ENCODE measurements at places on chromosomes 13 and 19.

GRCh38 chr13:25037057-25037813 is 58.7 kb upstream of the PABPC3 start:
- no peaks in the 10 kb centered on the region for H3K36me3 ChIP-seq
- peak; percentile 21 for DNase-seq
- no peak overlapping the region for H3K27ac ChIP-seq
- peaks cover 2% of the 10 kb centered on the region for H3K4me1 ChIP-seq
- H3K27me3 ChIP-seq: peaks cover 47% of the 10 kb centered on the region
- H3K4me3 ChIP-seq: no peak overlapping the region

GRCh38 chr13:34277936-34278335 is 460.0 kb downstream of the RFC3 start:
- H3K4me3 ChIP-seq: no peak overlapping the region
- H3K4me1 ChIP-seq: no peaks in the 10 kb centered on the region
- no peak for DNase-seq
- H3K27me3 ChIP-seq: no peaks in the 10 kb centered on the region

GRCh38 chr13:50192272-50192813 is 177.1 kb downstream of the KCNRG start:
- H3K36me3 ChIP-seq: no peaks in the 10 kb centered on the region
- no peak overlapping the region for H3K27ac ChIP-seq
- peaks cover 65% of the 10 kb centered on the region for H3K27me3 ChIP-seq
- H3K4me1 ChIP-seq: peaks cover 5% of the 10 kb centered on the region
- H3K4me3 ChIP-seq: no peak overlapping the region
- no peak for DNase-seq

DNA sequence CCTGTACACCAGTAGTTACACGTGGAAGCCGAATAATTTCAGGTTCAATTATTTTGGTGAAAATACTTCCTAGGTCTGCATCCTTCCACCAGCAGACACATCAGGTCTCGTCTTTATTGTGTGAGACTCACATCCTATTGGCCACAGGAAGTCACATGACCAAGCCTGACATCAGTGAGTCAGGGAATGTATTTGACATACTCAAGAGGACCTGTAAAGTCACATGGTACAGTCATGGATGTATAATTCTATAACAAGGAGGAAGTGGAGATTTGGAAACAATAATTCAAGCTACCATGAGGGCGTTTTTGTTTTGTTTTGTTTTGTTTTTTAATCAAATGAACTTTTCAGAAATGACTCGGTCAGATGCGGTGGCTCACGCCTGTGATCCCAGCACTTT is 9.3 kb upstream of the HIF3A start:
- peaks cover 4% of the 10 kb centered on the region for H3K27me3 ChIP-seq
- H3K4me1 ChIP-seq: peaks cover 5% of the 10 kb centered on the region
- H3K4me3 ChIP-seq: no peak overlapping the region
- H3K27ac ChIP-seq: no peak overlapping the region

- H3K27ac ChIP-seq: no peak overlapping the region
- peaks cover 6% of the 10 kb centered on the region for H3K36me3 ChIP-seq
- peaks cover 3% of the 10 kb centered on the region for H3K4me1 ChIP-seq
- H3K4me3 ChIP-seq: no peak overlapping the region
- peaks cover 61% of the 10 kb centered on the region for H3K27me3 ChIP-seq
Observed at GRCh38 chr13:99980824-99981734, 505 bp upstream of the ZIC2 start.

- no peak for DNase-seq
- peaks cover 24% of the 10 kb centered on the region for H3K4me1 ChIP-seq
- no peak overlapping the region for H3K27ac ChIP-seq
- peaks cover 29% of the 10 kb centered on the region for H3K36me3 ChIP-seq
- no peak overlapping the region for H3K4me3 ChIP-seq
- H3K27me3 ChIP-seq: no peaks in the 10 kb centered on the region
Observed at GRCh38 chr13:51397262-51397941, 55.4 kb downstream of the INTS6 start.

- H3K4me1 ChIP-seq: peaks cover 8% of the 10 kb centered on the region
- H3K27me3 ChIP-seq: no peaks in the 10 kb centered on the region
- H3K36me3 ChIP-seq: peaks cover 15% of the 10 kb centered on the region
- DNase-seq: no peak
- H3K4me3 ChIP-seq: no peak overlapping the region
Observed at GRCh38 chr19:58584498-58585441, 11.6 kb upstream of the MZF1 start.

GRCh38 chr13:100836711-100837110 is 162.1 kb upstream of the TMTC4 start:
- no peak overlapping the region for H3K4me3 ChIP-seq
- H3K4me1 ChIP-seq: no peaks in the 10 kb centered on the region
- DNase-seq: no peak

DNA sequence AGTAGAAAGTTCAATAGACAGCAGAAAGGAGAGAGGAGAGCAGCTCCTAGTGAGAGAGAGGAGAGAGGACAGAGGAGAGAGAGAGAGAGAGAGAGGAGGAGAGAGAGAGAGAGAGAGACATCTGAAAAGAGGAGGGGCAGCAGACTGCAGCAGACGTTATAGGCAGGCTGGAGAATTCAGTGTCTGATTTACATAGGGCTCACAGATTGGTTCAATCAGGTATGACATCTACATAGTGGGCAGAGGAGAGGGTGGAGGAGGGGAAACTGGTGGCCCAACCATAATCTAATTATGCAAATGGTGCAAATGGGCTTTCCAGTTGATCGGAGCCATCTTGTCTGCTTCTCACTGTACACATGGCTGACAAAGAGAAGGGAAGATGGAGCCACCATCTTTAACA is 221.3 kb upstream of the TRPC4 start:
- H3K27me3 ChIP-seq: no peaks in the 10 kb centered on the region
- no peak overlapping the region for H3K4me3 ChIP-seq
- no peaks in the 10 kb centered on the region for H3K4me1 ChIP-seq
- no peak for DNase-seq
- H3K27ac ChIP-seq: no peak overlapping the region

DNA sequence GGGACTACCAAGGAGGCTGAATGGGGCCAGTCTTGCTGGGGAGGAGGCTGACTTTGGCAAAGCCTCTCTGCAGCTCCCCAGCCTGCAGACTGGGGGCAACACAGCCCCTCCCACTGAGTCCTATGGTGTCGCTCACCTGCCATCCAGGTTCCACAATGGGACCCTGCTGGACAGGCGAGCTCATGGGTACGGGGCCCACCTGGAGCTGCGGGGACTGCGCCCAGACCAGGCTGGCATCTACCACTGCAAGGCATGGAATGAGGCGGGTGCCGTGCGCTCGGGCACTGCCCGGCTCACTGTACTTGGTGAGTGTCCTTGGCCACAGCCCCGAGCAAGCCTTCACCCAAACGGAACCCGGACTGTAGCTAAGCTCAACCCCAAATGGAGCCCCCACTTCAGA is 5.0 kb downstream of the CILP2 start:
- H3K36me3 ChIP-seq: no peaks in the 10 kb centered on the region
- no peak for DNase-seq
- no peak overlapping the region for H3K27ac ChIP-seq
- peaks cover 11% of the 10 kb centered on the region for H3K27me3 ChIP-seq
- H3K4me1 ChIP-seq: peaks cover 11% of the 10 kb centered on the region

DNA sequence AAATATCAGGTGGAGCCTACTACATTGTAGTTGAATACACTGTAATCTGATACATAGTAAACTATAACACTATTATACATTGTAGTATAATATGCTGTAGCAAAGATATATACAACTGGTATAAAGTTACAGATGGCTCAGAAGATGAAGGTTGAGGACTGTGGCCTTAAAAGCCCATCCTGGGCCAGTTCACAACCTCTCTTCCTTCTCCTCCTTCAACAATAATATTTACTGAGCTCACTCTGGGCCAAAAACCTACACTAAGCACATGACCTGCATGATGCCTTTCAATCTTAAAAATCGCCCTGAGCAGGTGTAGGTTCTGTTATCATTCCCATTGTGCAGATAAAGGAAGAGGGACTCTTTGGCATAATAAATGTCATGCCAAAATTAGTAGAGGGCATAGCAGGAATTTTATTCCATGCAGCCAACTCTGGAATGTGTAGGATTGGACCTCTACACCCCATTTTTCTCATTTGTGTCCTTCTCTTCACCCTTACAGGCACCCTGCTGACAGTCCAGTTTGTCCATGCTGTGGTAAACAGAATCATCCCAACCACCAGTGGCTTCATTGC is 14.6 kb upstream of the SIN3B start:
- no peaks in the 10 kb centered on the region for H3K4me1 ChIP-seq
- peaks cover 8% of the 10 kb centered on the region for H3K27me3 ChIP-seq
- no peaks in the 10 kb centered on the region for H3K36me3 ChIP-seq

DNA sequence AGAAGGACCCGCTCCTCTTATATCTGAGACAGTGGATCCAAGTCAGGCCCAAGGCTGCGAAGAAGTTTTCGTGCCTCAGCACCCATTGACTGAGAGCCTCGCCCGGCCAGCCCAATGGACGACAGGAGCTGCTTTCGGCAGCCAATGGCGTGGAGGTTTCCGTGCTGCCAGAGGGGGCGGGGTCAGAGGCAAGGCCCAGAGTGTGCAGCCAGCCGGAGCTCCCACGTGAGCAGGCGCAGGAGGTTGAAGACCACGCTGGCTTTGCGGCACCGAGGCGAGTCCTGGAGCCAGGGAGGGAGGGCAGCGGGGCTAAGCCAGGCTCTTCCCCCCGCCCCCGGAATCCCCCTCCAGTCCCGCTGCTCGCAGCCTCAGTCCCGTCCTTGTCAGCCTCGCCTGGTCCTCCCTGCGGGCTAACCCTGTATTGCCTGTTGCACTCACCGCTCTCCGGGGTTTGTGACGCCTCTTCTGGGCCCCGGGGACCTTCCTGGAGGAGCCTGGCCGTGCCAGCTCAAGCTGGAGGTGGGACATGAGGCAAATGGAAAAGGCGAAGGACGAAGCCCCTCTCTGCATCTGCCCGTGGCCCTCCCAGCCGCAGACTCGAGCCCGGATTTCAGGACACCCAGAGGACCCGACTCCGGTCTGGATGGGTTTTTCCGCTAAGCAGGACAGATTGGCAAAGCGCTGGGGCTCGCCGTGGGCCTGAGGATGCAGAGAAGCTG is 1.5 kb downstream of the IFNL4 start:
- peaks cover 20% of the 10 kb centered on the region for H3K27me3 ChIP-seq
- no peak for DNase-seq
- H3K4me1 ChIP-seq: peaks cover 3% of the 10 kb centered on the region
- no peaks in the 10 kb centered on the region for H3K36me3 ChIP-seq
- H3K4me3 ChIP-seq: no peak overlapping the region

DNA sequence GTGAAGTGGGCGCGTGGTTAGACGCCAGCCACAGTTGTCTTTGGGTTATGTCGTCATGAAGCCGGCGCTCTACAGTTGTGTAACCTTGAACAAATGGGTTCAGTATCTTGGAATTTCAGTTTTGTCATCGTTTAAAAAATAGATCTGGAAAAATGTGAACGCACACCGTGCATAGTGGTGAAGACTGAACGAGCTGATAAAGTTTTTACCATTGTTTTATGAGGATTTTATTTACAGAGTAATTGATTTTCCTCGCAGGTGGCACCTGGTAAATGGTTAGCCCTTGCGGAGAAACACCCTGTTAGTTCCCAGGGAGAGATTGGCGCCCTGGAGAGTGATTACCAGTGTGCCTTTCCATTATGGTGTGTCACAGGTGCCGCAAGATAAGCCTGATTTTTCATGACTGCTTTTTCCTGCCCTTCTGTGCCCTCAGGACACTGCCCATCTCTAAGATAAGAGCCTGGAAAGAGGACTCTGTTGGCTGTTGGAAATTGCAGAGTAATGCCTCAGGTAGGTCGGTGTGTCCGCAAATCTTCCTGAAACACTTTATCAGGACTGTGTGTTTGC is 577 bp downstream of the ZNF181 start:
- peak overlapping the region; percentile 88 for H3K4me3 ChIP-seq
- H3K4me1 ChIP-seq: peaks cover 20% of the 10 kb centered on the region
- no peak for DNase-seq
- H3K36me3 ChIP-seq: peaks cover 32% of the 10 kb centered on the region
- H3K27me3 ChIP-seq: no peaks in the 10 kb centered on the region

GRCh38 chr19:1780272-1780958 is 27.1 kb downstream of the ONECUT3 start:
- no peaks in the 10 kb centered on the region for H3K4me1 ChIP-seq
- H3K4me3 ChIP-seq: no peak overlapping the region
- peaks cover 39% of the 10 kb centered on the region for H3K27me3 ChIP-seq
- DNase-seq: no peak
- H3K27ac ChIP-seq: no peak overlapping the region

DNA sequence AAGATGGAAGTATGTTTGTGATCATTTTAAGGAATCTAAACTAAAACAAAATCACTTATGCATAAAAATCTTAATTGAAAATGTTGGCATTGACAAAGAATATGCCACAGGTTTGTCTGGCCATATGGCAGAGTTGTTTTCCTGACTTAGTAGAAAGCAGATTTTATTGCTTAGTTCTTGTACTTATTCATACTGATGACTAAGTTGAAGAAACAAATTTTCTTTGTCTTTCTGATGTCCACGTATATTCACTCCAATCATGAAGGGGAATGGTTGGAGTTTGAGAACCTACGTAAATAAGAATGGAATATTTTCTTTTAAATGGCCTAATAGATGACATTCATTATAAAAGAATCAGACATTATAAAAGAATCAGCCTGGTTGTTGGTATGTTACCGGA is 8.0 kb upstream of the GPC6 start:
- no peaks in the 10 kb centered on the region for H3K36me3 ChIP-seq
- H3K4me3 ChIP-seq: no peak overlapping the region
- H3K27me3 ChIP-seq: no peaks in the 10 kb centered on the region
- no peak overlapping the region for H3K27ac ChIP-seq
- no peak for DNase-seq
- H3K4me1 ChIP-seq: no peaks in the 10 kb centered on the region

- H3K4me1 ChIP-seq: peaks cover 55% of the 10 kb centered on the region
- no peaks in the 10 kb centered on the region for H3K27me3 ChIP-seq
- peak overlapping the region; percentile 93 for H3K27ac ChIP-seq
- no peak for DNase-seq
- peak overlapping the region; percentile 92 for H3K4me3 ChIP-seq
Observed at GRCh38 chr19:29673451-29674371, 8.4 kb downstream of the PLEKHF1 start.

- no peaks in the 10 kb centered on the region for H3K27me3 ChIP-seq
- no peak for DNase-seq
- no peak overlapping the region for H3K27ac ChIP-seq
- no peaks in the 10 kb centered on the region for H3K36me3 ChIP-seq
Observed at GRCh38 chr13:100363874-100364273, 224.7 kb downstream of the GGACT start.

GRCh38 chr19:58117841-58118575 is 20.0 kb upstream of the ZSCAN18 start:
- H3K4me3 ChIP-seq: no peak overlapping the region
- H3K27ac ChIP-seq: no peak overlapping the region
- no peaks in the 10 kb centered on the region for H3K27me3 ChIP-seq
- no peaks in the 10 kb centered on the region for H3K4me1 ChIP-seq
- no peak for DNase-seq

- no peak for DNase-seq
- no peak overlapping the region for H3K4me3 ChIP-seq
- no peak overlapping the region for H3K27ac ChIP-seq
- peaks cover 24% of the 10 kb centered on the region for H3K36me3 ChIP-seq
Observed at GRCh38 chr19:1585243-1585580, 7.5 kb downstream of the MBD3 start.
